Amniotic stem cell (primary cell): ENCODE measurements at places on chromosomes 7 and 10.

- no peak for DNase-seq
Measured at GRCh38 chr10:24722676-24723385, 856 bp downstream of the ARHGAP21 start.

GRCh38 chr7:25180592-25180923 is 47.7 kb downstream of the NPVF start:
- DNase-seq = no peak

DNA sequence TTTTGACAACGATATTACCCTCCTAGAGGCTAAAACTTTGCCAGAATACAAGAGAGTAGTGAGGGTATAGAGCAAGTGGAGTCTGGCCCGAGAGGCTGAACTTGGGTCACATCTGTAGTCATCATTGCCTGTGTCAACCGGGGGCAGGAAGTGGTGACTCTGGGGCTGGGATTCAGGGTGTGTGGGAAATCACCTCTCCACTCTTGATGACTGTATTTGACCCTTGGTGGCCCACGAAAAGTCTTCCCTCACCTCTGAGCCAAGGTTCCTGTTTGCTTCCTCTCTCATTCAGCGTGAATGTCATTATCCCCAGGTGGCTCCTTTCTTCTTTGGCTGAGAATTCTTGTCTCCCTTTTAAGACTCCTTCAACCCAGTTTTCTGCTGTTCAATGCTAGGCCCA is 240.4 kb downstream of the ABCA13 start:
- DNase-seq = no peak

DNA sequence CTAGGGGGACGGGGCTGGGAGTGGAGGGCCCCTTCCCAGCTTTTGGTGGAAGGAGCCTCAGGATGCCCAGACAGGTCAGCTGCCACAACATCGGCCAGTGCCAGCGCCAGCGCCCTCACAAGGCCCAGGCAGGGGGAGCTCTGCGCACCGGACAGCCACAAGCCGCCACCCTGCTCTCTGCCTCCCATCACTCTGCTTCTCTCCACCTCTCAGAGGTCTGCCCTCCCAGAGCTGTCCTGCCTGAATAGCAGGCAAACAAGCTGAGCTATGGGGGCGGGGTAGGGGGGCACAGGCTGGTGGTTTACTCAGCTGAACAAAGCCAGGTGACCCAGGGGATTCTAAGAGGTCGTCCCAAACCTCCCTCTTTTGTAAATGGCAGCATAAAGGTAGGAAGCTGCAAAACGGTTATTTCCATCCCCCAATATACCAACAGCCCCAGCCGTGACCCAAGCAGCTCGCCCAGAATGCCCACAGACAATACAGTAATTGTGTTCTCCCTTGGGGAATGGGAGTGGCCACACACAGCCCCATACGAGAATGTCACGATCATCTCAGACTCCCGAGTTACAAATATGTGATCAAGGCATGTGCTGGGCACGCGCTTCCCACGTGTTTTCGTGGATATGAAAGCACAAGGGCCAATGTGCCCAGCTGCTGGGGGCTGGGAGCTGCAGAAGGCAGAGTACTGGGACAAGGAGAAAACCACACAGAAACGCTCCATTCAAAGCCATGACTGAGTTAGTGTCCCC is 19.7 kb downstream of the FAM53B start:
- no peak for DNase-seq

GRCh38 chr7:103951311-103951710 is 38.1 kb downstream of the RELN start:
- no peak for DNase-seq

- DNase-seq = no peak
Measured at GRCh38 chr7:130262448-130262847, 4.2 kb upstream of the CPA2 start.

DNA sequence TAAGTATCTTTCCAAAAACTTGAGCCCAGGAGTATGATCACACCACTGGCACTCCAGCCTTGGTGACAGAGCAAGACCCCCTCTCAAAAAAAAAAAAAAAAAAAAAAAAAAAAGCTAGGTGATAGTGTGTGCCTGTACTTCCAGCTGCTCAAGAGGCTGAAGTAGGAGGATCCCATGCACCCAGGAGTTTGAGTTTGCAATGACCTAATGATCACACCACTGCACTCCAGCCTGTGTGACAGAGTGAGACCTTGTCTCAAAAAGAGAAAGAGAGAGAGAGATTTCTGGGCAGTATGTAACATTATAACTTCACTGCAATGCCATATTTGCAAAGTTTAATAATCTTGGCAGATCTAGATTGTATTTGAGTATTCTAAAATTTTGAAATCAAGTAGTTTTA is 47.6 kb downstream of the AKAP9 start:
- no peak for DNase-seq

- DNase-seq = no peak
Measured at GRCh38 chr7:132580277-132580676, 4.0 kb upstream of the PLXNA4 start.

- no peak for DNase-seq
Measured at GRCh38 chr10:12334186-12334530, 15.2 kb upstream of the CAMK1D start.

DNA sequence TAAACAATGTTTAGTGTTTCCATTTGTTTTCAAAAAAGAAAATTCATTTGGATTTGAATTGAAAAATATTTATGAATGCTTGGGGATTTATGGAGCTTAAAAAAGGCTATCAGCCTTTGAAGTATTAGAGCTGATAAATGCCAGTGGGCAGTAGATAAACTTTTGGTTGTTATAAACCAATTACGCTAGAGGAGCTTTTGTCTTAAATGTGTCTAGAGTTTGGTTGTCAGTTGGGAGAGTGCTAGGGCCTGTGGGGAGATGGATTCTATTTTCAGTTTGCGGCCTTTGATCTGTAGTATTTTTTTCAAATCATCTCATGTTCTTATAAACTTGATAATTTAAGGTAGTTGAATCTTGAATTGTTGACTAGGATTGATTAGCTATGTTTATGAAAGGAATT is 104.0 kb downstream of the SND1 start:
- DNase-seq = no peak

- DNase-seq = no peak
Measured at GRCh38 chr7:129210256-129210988, 14.4 kb upstream of the AHCYL2 start.

GRCh38 chr7:81685270-81685868 is 84.5 kb downstream of the HGF start:
- no peak for DNase-seq
